ENCODE measurements at places on chromosomes 12 and 14. TPM values are rescaled to one million over a fixed set of nuclear protein-coding genes. Genes with fewer than 3 reads are reported as not detected.

The EID3 gene
- polyA plus RNA-seq: 0.95 TPM

The MYBPC1 gene
- polyA plus RNA-seq: not detected

DNA sequence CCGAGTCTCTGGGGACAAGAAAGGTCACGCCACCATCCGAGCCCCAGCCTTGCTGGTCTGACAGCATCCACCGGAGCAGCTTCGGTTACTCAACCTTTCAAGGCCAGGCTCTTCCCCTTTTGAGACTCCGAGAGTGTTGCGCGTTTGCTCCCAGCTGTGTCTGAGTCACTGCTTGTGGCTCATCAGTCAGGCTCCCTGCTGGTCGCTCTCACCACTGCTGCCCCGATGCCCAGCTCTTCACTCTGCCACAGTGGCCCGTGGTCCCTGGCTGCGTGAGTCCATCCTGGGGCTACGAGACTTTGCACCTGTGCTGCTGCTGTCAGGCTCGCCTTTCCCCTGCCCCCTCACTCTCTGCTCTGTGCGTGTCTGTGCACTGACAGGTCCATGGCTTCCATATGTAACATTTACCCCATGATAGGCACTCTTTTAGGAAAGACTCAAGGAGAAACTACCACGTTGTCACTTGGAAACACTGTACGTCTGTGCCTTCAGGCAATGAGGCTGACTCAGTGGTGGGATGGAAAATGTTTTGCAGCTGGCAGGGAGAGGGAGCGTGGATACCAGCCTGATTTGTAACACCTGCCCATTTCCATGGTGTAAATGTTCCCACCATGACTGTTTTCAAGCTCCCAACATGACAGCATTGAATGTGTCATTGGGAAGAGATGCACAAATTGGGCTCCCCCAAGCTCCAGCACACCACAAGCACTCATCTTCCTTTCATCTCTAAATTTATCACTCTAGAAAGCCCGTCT, 350.7 kb downstream of the TMEM132D start:
- no peak for DNase-seq

GRCh38 chr12:100077367-100077766, 65.3 kb downstream of the BLTP3B start:
- DNase-seq: no peak
